Stimulated activated CD4-positive, alpha-beta T cell treated with anti-CD3 and anti-CD28 coated beads, TNF-alpha, amount 100 ng/mL, for 24 hours (primary cell): ENCODE measurements at places on chromosomes 3 and 15.

GRCh38 chr3:64214381-64215018, 10.8 kb downstream of the PRICKLE2 start:
- DNase-seq, result no peak

DNA sequence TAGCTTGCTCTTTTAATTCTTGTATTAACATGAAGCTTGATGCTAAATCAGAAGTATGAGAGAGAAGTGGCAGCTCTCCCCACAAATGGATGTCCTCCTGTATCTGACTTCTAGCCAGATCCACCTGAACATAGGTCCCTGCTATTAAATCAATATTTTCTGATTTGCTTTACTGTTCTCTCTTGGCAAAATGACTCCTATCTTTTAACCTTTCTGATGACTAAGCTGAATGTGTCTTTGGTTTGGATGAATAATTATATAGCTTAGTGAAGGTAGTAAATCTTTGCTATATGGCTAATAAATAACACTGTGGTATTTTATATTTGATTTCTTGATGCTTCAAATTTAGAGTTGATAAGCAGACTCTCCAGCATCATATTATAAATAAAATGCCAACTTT, 28.3 kb upstream of the ARL14 start:
- DNase-seq, result no peak

DNA sequence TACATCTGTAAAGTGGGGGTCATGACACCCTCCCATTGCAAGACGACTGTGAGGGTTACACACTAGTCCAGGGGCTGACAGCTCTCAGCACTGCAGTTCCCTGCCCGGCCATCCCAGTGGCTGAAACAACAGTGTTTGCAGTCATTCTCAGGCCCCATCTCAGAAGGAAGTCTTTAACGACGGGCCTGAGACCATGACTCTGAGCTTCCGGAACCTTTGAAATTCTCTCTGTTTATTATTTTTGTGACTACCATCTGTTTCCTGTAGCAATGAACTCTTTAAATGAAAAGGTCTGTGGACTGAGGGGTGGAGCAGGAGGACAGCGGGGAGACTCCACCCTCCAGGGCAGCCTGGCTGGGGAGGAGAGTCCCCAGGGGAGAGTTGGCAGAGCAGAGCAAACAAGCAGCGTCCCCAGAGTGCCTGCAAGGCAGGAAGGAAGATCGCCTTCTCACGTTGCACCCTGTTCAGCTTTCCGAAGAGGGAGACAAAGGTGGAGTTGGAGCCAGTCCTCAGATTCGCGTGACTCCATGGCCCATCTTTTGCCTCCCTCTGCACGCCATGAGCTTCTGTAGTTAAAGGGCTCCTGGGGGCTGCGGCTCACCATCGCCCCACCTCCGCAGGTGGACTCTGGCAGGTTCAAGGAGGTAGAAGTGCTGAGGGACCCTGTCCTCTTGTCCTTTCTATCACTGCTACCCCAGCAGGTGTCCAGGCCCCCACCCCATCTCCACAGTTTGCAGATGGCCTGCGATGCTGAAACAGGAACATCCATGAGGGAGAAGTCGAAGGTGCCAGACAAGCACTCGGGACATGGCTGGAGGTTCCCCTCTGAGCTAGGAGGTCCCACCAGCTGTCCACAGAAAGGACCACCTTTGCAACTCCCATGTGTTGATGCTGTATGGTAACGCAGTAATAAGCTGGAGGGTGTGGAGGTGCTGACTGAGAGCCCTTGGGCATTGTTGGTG, 525.8 kb upstream of the PROK2 start:
- no peak for DNase-seq

GRCh38 chr15:71136159-71136783, 21.0 kb downstream of the THSD4 start:
- no peak for DNase-seq

GRCh38 chr3:175002732-175003143, 143.6 kb downstream of the NAALADL2 start:
- DNase-seq, result no peak

- no peak for DNase-seq
Measured at GRCh38 chr3:182234881-182235280, 523.2 kb downstream of the SOX2 start.

DNA sequence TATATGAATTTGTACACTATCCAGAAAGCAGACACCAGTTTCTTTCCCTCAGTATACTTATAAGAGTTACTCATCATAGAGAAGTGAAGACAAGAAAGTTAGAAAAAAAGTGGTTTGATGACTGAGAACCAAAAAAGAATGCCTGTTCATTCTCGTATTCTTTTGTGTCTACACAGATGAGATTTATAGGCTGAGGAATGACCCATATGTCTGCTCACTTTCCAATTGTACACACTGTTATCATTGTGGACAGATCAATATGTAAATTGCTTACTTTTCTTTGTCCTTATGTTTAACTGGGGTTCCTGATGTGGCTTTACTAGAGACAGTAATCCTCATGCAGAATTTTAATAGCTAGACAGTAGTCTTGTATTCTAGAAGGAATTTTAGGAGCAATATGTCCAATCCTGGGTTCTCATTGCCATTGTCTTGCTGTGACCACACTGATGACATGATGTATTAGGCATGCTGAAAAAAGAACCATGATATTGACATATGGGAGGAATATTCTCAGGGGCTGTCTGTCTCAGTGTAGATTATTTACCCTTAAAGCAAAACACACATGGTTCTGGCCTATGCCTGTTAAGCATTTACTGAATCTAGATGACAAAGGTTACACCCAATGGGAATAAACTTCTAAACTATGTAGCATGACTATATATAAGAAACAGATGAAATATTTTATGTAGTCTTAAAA, 669.7 kb downstream of the ROBO1 start:
- no peak for DNase-seq

DNA sequence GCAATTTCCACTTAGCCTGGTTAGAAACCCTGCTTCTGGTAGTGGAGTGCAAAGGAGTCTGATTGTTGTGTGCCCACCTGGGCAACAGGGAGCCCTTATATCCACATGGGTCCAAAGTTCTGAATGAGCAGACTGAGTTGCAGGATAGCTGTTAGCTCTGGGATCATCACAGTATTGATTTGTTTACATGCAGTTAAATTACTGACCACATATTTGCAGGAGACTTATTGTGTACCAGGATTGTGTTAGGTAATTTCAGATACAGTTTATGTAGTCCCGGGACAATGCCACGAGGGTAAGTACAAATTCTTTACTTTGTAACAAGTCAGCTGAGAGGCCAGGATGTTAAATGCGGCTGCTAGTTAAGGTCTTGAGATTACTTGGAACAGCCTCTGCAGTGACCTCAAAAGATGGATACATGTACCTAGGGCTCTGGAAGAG, 18.8 kb downstream of the ARHGEF26 start:
- no peak for DNase-seq

DNA sequence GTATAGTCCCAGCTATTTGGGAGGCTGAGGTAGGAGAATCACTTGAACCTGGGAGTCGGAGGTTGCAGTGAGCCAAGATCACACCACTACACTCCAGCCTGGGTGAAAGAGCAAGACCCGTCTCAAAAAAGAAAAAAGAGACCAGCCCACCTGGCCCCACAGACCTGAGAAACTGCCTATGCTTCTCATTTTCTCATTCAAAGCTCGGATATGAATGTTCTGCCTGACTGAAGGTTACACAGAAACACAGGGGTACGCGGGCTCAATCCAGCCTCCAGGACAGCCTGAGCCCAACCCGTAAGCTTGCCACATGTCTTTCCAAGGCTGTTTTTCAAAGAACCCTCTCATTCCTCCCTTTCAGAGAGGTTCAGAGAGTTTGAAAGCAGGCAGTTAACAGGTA, 9.7 kb upstream of the LRRC15 start:
- no peak for DNase-seq

- DNase-seq, result peak; percentile 8
Measured at GRCh38 chr15:72474466-72474911, 359 bp downstream of the ARIH1 start.

GRCh38 chr3:156981005-156981404, 154.9 kb downstream of the LEKR1 start:
- no peak for DNase-seq

DNA sequence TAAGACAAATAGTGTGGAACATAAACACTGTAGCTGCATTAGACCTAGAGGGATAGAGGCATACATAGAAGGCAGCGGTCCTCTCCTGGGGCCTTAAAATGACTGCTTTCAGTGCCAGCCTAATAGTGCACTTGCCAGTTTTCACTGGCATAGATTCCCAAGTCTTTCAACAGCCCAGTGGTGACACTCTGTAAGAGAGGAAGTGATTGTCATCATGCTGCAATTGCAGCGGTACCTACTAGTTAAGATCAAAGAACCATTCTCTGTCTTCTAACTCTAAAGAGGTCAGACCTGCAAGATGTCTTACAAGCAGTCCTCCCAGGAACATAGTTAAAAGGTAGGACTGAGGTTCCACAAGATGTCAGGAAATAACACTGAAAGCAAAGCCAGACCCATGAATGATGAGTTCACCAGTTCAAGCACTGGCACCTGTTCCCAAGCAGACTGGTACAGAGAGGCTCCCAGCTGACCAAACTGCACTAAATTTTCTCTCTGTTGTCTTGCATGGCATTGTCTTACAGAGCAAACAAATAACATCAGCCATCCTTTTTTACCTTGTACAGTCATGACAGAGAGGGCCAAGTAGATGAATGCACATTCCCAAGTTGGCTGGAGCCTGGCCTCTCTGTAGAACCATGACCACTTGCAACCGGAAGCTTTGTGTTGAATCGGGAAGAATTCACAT, 100.5 kb upstream of the SKOR1 start:
- no peak for DNase-seq

DNA sequence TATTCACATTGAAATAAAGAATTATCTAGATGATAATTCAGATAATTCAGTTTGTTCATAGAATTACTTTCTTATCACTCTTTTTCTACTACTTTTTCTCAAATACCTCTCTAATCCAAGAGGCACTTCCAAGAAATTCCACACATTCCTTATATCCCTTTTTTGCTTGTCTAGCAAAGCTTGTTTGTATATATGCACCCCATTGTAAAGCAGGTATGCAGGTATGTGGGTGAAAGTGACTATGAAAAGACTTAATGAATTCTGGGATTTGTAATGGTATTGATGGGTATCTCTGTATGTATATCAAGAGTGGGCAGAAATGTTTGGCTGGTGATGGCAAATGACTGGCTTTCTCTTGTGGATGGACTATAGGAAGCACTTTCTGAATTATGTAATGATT, 94.1 kb upstream of the FGF7 start:
- DNase-seq, result no peak

- no peak for DNase-seq
Measured at GRCh38 chr3:32147509-32147908, 41.1 kb downstream of the GPD1L start.

GRCh38 chr3:168620854-168621253, 525.1 kb upstream of the GOLIM4 start:
- no peak for DNase-seq
